CD4-positive, CD25-positive, alpha-beta regulatory T cell (primary cell): ENCODE measurements at places on chromosomes 7 and 10.

DNA sequence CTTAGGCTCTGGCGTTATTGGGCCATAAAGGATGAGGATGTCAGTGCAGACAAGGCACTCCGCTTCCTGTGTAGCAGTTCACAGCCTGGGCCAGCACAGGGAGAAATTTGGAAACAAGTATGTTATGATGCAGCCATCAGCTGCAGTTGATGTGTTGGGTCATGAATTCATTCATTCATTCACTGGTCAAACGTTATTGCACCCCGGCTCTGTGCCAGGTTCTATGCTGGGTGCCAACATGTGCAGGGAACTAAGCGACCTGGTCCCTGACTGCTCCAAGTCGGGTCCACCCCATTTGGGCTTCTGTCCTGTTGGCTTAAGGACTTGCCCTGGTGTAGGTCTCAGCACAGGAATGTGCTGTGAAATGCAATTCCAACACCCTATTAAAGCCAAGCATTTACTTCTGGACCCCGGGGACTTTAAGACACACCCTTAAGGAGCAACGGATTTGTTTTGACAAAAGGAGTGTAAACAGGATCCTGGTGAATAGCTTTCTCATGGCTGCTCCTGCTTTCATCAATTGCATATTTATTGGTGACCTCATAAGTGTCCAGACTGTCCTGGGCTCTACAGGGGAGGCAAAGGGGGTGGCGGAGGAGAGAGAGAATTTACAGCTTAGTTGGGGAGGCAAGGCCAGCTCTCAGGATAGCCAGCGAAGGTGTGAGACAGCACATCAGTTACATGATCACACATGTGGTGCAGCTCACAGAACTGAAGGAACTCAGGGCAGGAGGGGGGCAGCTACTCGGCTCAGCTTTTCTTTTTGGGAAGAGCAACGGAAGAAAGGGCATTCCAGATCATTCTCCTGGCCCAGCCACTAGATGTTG, 158.6 kb downstream of the GRK5 start:
- DNase-seq: no peak

GRCh38 chr7:93146036-93146435, 2.1 kb downstream of the SAMD9L start:
- DNase-seq: no peak

GRCh38 chr7:32661929-32662328, 166.6 kb downstream of the AVL9 start:
- no peak for DNase-seq

DNA sequence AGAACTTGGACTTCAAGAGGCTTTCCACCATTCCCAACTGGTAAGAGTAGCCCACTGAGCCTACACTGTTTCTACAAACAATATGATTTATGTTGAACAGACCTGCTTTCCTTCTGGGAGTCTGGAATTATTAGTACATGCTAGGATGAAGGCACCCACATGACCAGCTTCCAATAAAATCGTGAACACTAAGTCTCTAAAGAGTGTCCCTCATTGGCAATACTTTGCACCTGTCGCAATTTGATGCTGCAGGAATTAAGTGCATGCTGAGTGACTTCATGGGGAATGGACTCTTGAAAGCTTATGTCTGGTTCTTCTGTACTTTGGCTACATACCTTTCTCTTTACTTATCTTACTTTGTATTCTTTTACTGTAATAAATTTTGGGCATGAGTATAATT, 305.2 kb upstream of the GHITM start:
- DNase-seq: no peak

GRCh38 chr10:4099202-4099601, 314.2 kb upstream of the KLF6 start:
- DNase-seq: no peak

DNA sequence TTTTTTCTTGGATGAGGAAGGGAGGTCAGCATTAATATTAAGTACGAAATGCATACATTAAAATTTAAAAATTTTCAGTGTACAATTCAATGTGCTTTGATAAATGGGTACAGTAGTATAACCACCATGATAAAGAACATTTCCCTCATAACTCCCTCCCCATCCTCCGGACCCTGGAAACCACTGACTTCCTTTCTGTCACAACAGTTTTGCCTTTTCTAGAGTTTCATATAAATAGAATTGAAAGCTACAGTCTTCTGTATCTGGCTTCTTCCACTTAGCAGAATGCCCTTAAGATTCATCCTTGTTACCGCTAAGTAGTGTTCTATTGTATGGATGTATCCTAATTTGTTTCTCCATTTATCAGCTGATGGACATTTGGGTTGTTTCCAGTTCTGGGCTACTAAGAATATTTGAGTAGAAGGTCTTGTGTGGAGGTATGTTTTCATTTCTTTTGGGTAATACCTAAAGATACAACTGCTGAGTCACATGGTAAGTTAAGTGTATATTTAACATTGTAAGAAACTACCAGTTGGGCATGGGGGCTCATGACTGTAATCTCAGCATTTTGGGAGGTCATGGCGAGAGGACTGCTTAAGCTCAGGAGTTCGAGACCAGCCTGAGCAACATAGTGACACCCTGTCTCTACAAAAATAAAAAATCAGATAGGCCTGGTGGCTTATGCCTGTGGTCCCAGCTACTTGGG, 30.8 kb downstream of the ABI1 start:
- DNase-seq: no peak

DNA sequence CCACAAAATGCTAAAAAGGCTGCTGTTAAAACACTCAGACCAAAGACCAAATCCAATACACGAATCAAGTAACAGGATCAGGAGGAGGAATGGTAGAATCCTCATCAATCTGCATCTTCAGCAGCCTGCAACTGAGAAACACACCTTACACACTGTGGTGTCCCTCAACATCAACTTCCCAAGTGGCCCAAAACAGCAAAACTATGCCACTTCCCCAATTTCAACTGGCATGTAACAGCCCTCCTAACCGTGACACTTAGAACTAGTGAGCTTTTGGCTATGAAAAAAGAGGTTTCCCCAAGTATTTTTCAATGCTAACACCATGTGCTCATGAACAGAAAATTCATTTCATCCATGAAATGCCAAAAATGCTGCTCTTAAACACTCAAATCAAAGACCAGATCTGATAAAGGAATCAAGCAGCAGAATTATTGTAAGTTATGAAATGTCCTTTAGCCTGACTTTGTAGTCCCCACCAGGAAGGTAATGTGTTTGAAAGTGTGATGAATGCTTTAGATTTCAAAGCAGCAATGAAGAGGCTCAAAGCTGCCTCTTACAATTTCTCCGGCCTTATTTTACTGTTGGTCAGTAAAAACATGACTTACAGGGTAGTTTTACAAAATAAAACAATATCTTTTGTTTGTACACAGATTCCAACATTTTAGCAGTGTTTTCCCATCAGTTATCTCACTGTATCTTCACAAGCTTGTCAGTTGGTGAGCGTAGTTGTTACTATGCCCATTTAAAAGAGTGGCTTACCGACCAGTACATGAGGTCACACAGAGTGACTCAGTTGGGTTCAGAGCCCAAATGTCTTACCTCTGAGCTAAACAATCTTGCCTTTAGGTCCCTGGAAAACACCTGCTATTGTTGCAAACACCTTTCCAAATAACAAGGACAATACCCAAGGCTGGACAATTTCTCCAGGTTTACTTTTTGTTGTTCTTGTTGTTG, 65.7 kb upstream of the ASAH2 start:
- no peak for DNase-seq

DNA sequence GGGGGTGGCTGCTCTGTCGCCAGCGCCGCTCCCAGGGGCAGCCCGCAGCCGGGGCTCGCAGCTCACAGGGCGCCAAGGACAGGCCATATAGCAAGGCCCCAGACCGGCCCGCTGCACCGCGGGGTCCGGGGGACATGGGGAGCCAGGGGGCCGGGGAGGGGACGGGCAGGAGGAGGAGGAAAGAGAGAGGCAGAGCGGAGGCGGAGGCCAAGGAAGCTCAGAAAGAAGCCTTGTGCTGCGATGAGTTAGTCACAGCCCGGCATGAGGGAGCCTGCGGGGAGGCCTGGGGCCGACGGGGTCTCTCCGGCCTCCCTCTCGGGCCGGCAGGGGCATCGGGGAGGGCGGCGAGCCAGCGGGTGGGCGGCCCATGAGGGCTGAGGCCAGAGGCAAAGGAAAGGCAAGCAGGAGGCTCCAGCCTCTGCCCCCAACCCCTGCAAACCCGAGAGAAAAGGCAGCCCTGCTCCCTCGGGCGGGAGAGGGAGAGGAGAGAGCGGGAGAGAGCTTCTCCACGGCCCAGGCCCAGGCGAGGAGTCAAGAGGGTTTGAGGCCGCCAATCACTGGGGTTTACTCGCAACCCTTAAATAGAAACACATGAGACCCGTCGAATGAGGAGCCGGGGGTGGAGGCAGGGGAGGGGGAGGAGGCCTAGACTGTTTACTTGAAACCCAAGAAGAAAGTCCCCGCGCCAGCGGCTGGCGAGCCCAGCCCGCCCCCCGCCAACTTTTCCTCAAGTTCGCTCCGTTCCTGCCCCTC, 167.9 kb downstream of the NEURL1 start:
- peak; percentile 44 for DNase-seq

GRCh38 chr10:55495555-55495954, 694.5 kb upstream of the PCDH15 start:
- no peak for DNase-seq

- no peak for DNase-seq
Measured at GRCh38 chr7:549066-549890, 29.6 kb upstream of the PDGFA start.
